ENCODE measurements at places on chromosomes 2 and 18. TPM values are rescaled to one million over a fixed set of nuclear protein-coding genes. Genes with fewer than 3 reads are reported as not detected.

DNA sequence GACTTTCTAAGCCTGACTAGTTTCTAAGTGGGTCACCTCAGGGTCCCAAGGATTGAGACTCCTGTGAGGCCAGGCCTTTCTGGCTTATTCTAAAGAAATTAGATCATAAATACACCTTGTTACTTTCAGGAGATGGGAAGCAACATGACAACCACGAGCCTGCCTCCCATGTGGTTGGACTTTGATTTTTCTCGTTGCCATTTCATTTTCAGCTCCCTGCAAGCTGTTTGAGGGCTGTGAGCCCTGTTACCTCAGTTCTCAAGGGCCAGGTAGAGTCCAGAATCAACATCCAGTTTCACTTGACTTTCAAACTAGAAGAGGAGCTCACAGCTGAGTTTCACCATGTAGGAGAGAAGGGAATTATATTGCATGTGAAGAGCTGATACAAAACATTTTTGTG lies 159.8 kb upstream of the BCL2L11 start:
- no peak overlapping the region for H3K27ac ChIP-seq
- DNase-seq, result no peak
- no peaks in the 10 kb centered on the region for H3K4me1 ChIP-seq
- peaks cover 35% of the 10 kb centered on the region for H3K27me3 ChIP-seq
- H3K36me3 ChIP-seq, result no peaks in the 10 kb centered on the region

- no peaks in the 10 kb centered on the region for H3K36me3 ChIP-seq
- H3K27me3 ChIP-seq, result no peaks in the 10 kb centered on the region
- H3K27ac ChIP-seq, result no peak overlapping the region
Measured at GRCh38 chr2:237633061-237633561, 5.7 kb downstream of the LRRFIP1 start.

DNA sequence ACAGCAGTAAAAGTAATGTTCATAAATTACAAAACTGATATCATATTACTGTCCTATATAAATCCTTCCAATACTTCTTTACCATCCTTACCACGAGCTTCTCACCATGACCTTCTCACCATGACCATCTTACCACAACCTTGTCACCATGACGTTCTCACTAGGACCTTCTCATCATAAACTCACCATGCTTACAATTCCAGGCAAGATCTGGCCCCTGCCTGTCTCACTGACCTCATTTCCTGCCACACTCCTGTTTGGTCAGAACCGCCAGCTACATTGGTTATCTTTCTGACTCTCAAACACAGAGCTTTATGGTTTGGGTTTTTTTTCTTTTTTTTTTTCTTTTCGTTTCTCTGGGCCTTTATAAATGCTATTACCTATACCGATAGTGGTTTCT lies 827.6 kb downstream of the RNF144A start:
- DNase-seq, result no peak
- no peak overlapping the region for H3K4me3 ChIP-seq
- no peak overlapping the region for H3K27ac ChIP-seq
- H3K27me3 ChIP-seq, result no peaks in the 10 kb centered on the region
- H3K4me1 ChIP-seq, result no peaks in the 10 kb centered on the region

DNA sequence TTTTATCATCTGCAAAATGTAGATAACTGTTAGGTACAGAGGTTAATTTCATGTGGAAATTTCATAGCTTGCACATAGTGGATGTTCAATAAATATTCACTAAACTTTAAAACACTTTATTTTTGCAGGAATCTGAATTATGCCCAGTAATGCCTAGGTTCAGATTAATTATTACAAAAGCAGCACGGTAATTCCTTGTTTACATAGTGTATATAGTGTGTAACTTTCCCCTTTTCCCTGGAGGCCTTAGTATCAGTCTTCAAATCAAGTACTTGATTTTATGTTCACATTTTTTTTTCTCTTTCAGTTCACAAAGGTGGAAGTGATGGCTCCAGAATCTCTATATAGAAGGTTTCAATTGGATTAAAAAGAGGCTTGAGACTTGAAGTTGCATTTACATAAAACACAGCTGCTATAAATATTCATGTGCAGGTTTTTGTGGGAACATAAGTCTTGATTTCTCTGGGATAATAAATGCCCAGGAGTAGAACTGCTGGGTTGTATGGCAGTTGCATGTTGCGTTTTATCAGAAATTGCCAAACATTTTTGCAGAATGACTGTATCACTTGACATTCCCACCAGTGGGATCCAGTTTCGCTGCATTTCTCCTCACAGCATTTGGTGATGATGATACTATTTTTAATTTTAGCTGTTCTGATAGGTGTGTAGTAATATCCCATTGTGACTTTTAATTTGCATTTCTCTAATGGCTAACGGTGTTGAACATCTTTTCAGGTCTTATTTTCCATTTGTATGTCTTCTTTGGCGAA lies 27.6 kb upstream of the LGALSL start:
- no peak overlapping the region for H3K4me3 ChIP-seq
- H3K27me3 ChIP-seq, result peaks cover 16% of the 10 kb centered on the region
- H3K27ac ChIP-seq, result no peak overlapping the region
- H3K4me1 ChIP-seq, result peaks cover 4% of the 10 kb centered on the region
- no peaks in the 10 kb centered on the region for H3K36me3 ChIP-seq

GRCh38 chr2:219252900-219253752 lies at the start of gene TUBA4B:
Gene TUBA4B (plus strand): TSS chr2:219253243. CDS start chr2:219253408, 165 bp downstream.
- H3K27me3 ChIP-seq, result no peaks in the 10 kb centered on the region
- H3K36me3 ChIP-seq, result peaks cover 10% of the 10 kb centered on the region
- peaks cover 60% of the 10 kb centered on the region for H3K4me1 ChIP-seq

GRCh38 chr2:199136681-199137080 lies 321.1 kb downstream of the SATB2 start:
- DNase-seq, result peak; percentile 89
- H3K27me3 ChIP-seq, result no peaks in the 10 kb centered on the region
- H3K4me1 ChIP-seq, result no peaks in the 10 kb centered on the region
- no peaks in the 10 kb centered on the region for H3K36me3 ChIP-seq
- no peak overlapping the region for H3K4me3 ChIP-seq

Gene SNED1
- 127 TPM for total RNA-seq

Gene GNLY
- total RNA-seq, result not detected

- no peak overlapping the region for H3K4me3 ChIP-seq
- no peaks in the 10 kb centered on the region for H3K36me3 ChIP-seq
- peaks cover 5% of the 10 kb centered on the region for H3K4me1 ChIP-seq
- no peaks in the 10 kb centered on the region for H3K27me3 ChIP-seq
- no peak overlapping the region for H3K27ac ChIP-seq
Measured at GRCh38 chr2:107027205-107027604, 141.2 kb upstream of the ST6GAL2 start.

Gene FHOD3
- 13.0 TPM for total RNA-seq

DNA sequence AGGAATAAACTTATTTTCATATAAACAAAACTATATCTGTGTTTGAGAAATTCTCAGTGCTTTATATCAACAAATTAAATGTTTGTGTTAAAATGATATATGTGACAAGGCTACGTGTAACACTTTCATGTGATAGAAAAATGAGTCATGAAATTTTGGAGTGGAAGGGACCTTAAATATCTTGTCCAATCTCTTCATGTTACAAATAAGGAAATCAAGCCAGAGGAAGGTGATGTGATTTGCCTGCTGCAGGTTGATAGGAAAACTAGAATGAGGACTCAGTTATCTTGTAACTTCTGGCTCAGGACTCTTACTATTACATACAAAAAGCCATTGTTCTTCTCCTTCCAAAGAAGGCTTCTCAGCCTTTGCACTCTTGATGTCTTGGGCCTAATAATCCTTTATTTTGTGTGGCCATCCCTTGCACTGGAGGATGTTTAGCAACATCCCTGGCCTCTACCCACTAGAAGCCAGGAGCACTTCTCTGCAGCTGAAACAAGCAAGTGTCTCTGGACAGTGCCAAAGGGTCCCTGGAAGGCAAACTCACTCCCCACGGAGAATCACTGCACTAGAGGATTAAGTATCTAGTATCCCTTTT lies 43.0 kb upstream of the NARS1 start:
- no peak overlapping the region for H3K27ac ChIP-seq
- H3K4me1 ChIP-seq, result peaks cover 31% of the 10 kb centered on the region
- H3K4me3 ChIP-seq, result no peak overlapping the region

- H3K36me3 ChIP-seq, result no peaks in the 10 kb centered on the region
- H3K27me3 ChIP-seq, result no peaks in the 10 kb centered on the region
- no peak overlapping the region for H3K4me3 ChIP-seq
- H3K4me1 ChIP-seq, result no peaks in the 10 kb centered on the region
- DNase-seq, result peak; percentile 75
Measured at GRCh38 chr2:109508556-109508955, 105.2 kb downstream of the SEPTIN10 start.

GRCh38 chr2:197972061-197972460 lies 167.7 kb downstream of the PLCL1 start:
- no peak overlapping the region for H3K27ac ChIP-seq
- H3K27me3 ChIP-seq, result no peaks in the 10 kb centered on the region
- H3K4me3 ChIP-seq, result no peak overlapping the region
- peak; percentile 87 for DNase-seq
- no peaks in the 10 kb centered on the region for H3K36me3 ChIP-seq

DNA sequence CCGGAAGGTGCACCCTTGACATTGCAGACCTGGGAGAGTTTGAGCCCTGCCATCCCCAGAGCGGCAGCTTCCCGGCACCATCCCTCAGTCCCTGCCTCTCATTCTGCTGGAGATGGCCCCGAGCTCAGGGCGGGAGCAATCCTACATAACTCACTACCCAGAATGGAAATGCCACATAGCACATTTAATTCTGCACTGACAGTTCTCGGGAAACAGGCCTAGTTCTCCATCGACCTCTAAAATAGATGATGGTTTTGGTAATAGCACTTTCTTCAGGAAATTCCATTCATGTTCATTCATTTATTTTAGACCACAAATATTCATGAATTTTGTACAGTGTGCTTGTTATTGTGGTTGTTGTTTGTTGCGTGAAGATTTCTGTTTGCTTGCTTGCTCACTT lies 92.9 kb upstream of the SLC14A2 start:
- peaks cover 39% of the 10 kb centered on the region for H3K4me1 ChIP-seq
- H3K27me3 ChIP-seq, result no peaks in the 10 kb centered on the region
- H3K27ac ChIP-seq, result peak overlapping the region; percentile 52
- no peaks in the 10 kb centered on the region for H3K36me3 ChIP-seq
- H3K4me3 ChIP-seq, result no peak overlapping the region

DNA sequence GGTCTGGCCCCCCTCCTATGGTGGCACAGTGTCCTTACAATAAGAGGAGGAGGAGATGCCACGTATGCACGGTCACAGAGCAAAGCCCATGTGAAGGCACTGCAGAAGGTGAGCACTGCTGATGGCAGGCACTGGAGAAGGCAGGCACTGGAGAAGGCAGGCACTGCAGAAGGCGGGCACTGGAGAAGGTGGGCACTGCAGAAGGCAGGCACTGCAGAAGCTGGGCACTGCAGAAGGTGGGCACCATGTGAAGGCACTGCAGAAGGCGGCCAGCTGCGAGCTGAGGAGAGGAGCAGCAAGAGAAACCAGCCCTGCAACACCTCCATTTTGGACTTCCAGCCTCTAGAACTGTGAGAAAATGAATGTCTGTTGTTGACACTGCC lies 46.3 kb downstream of the MEX3C start:
- H3K27ac ChIP-seq, result no peak overlapping the region
- no peaks in the 10 kb centered on the region for H3K4me1 ChIP-seq
- no peak for DNase-seq
- no peaks in the 10 kb centered on the region for H3K36me3 ChIP-seq

GRCh38 chr2:181779288-181780021 lies 99.1 kb upstream of the NEUROD1 start:
- H3K27me3 ChIP-seq, result no peaks in the 10 kb centered on the region
- no peak overlapping the region for H3K27ac ChIP-seq
- H3K4me3 ChIP-seq, result no peak overlapping the region
- DNase-seq, result no peak
- no peaks in the 10 kb centered on the region for H3K36me3 ChIP-seq

DNA sequence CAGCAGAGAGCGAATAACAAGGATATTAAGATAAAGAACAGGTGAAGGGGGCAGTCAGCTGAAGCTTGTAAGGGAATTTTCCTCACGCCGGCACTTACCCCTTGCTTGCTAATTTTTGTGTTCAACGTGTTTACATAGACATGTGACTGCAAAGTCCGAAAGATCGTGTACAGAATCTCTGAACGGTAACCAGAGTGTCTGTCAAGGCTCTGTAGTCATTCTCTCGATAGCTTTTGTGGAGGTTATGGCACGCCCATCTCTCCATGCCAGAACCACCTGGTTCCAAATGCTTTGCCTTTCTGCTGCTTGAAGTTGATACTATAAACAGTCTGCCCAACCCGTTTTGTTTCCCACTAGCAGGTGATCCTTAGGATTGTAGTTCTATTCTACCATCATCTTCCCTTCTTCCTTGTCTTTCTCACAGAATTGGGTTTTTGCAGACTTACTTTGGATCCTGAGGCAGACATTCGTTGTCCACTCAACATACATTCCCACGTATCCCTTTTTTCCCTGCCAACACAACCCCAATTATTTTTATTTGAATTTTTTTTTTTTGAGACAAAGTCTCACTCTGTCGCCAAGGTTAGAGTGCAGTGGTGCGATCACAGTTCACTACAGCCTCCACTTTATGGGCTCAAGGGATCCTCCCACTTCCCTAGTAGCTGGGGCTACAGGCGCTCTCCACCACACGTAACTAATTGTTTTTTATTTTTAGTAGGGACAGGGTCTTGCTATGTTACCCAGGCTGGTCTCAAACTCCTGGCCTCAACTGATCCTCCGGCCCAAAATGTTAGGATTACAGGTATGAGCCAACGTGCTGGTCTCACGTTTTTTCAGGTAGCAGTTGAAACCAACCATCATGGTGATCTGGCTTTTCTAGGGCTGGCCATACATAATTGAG lies 1.3 kb upstream of the USP34 start:
- H3K4me1 ChIP-seq, result peaks cover 6% of the 10 kb centered on the region
- H3K4me3 ChIP-seq, result peak overlapping the region; percentile 96
- peak overlapping the region; percentile 98 for H3K27ac ChIP-seq
- no peaks in the 10 kb centered on the region for H3K27me3 ChIP-seq
- H3K36me3 ChIP-seq, result peaks cover 3% of the 10 kb centered on the region
- no peak for DNase-seq

DNA sequence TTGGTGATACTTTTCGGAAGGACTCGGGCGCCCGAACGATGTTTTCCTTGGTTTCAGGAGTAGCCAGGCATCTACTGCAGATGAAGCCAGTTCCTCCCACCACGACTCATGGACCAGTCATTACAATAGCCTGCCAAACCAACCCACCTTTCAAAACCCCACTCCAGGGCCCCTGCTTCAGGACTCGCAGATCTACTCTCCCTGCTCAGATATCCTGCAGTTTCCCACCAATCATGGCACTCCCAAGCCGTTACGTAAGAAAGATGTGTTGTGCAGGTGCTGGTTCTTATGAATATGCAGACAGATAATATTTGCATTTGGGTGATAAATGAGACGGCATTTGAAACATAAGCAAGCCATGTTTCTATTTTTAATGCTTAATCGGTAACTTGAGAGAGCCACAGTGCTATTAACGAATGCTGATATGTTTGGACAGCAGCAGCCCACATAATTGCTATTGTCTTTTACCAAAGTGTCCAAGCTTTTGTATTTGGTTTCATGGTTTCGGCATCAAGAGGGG lies 3.5 kb upstream of the CYS1 start:
- peaks cover 66% of the 10 kb centered on the region for H3K27me3 ChIP-seq
- no peak overlapping the region for H3K4me3 ChIP-seq

DNA sequence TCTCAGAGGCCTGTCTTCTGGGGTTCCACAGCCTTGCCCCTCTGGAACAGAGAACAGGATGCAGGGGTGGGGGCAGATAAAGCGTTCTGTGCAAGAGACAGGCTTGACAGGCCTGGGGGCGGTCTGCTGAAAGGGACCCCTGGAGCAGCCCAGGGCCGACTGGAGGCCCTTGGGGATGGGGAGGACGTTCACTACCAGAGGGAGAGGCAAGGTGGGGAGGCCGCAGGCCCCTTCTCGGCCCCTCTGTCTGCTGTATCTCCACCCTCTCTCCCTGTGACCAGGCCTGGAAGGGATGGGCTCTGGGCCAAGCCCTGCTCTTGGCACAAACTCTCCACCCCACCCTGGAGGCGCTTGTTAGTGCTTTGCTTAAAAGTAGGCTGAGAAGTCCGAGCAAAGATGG lies 27.3 kb upstream of the INHBB start:
- no peak overlapping the region for H3K27ac ChIP-seq
- H3K4me3 ChIP-seq, result no peak overlapping the region
